ENCODE measurements at places on chromosomes 1 and 21. TPM values are rescaled to one million over a fixed set of nuclear protein-coding genes. Genes with fewer than 3 reads are reported as not detected.

Gene YY1AP1
- polyA plus RNA-seq, result 27.6 TPM

Gene SLC25A34
- 0.77 TPM for polyA plus RNA-seq

Gene KCND3
- 1.1 TPM for polyA plus RNA-seq

Gene BTBD19
- polyA plus RNA-seq, result 16.8 TPM

Gene OR2L5
- polyA plus RNA-seq, result not detected

Gene DIO1
- 24.2 TPM for polyA plus RNA-seq

Gene ADARB1
- 19.4 TPM for polyA plus RNA-seq

Gene PTPRU
- polyA plus RNA-seq, result 29.9 TPM

Gene RGS13
- polyA plus RNA-seq, result 1.1 TPM

Gene RNF186
- polyA plus RNA-seq, result 2.0 TPM

Gene FCAMR
- not detected for polyA plus RNA-seq

Gene KRTAP7-1
- polyA plus RNA-seq, result not detected

Gene LRRN2
- 25.5 TPM for polyA plus RNA-seq

Gene RSPO1
- 2.4 TPM for polyA plus RNA-seq

Gene SLC19A1
- 16.1 TPM for polyA plus RNA-seq

Gene NHLH1
- polyA plus RNA-seq, result not detected

Gene FCRL5
- not detected for polyA plus RNA-seq

Gene NR5A2
- 16.4 TPM for polyA plus RNA-seq

Gene MAN1C1
- polyA plus RNA-seq, result 24.6 TPM

Gene RCOR3
- polyA plus RNA-seq, result 25.0 TPM

Gene GREM2
- polyA plus RNA-seq, result 5.6 TPM

Gene SLC37A1
- 26.9 TPM for polyA plus RNA-seq

Gene TNFRSF8
- not detected for polyA plus RNA-seq

Gene ABCA4
- 1.4 TPM for polyA plus RNA-seq

Gene ELAPOR1
- polyA plus RNA-seq, result 1.8 TPM

Gene SYTL1
- 26.2 TPM for polyA plus RNA-seq

Gene PADI1
- not detected for polyA plus RNA-seq

Gene ADORA1
- 2.0 TPM for polyA plus RNA-seq
